CD4-positive, alpha-beta memory T cell (primary cell): ENCODE measurements at places on chromosomes 7 and 10.

- DNase-seq: no peak
Observed at GRCh38 chr10:73494213-73494612, 1.6 kb downstream of the PPP3CB start.

GRCh38 chr10:15427843-15428414 lies 56.8 kb upstream of the FAM171A1 start:
- DNase-seq: no peak

DNA sequence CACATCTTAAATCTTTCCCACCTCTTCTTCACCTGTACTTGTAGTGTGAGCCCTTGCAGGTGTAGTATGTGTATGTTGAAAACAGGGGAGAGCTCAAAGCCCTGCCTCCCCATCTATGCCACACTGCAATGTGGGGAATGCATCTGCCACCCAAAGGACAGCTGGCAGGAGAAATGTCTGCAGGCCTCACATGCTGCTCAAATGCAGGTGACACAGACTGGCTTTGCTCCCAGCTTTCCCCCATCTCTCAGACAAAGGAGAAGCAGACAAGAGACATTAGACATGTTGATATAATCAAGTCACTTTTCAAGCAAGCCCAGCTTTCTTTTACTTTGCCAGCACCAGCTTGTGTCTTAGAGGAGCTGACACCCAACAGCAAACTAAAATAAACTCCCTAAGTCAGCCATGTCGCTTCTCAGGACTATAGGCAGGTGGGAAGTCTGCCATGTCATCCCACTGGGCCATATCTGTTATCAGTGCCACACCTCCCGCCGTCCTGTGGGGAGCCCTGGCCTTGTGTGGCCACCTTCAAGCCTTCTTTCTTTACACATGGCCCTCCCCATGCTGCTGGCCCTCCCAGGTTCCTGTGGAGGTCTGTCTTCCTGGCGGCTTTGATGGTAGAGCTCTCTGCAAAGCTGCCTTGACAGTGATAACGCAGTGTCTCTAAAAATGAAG lies 102.1 kb downstream of the CXCL12 start:
- DNase-seq: no peak

DNA sequence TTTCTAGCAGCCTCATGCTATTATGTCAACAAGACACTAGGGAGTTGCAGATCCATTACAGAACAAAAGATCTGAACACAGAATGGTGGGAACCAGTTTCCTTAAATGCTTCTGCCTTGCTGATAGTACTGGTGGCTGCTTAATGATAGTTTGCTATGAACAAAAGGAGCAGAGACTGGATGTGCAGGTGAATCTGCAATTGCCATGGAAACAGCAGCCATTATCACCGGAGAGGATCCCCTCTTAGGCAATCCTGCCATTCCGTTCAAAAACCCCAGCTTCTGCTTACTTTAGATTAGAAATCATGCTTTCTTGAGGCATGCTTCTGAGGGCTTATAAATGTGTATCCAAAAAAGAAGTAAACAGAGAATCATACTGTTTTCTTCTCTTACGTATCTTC lies 80.0 kb upstream of the PRKAR2B start:
- no peak for DNase-seq

DNA sequence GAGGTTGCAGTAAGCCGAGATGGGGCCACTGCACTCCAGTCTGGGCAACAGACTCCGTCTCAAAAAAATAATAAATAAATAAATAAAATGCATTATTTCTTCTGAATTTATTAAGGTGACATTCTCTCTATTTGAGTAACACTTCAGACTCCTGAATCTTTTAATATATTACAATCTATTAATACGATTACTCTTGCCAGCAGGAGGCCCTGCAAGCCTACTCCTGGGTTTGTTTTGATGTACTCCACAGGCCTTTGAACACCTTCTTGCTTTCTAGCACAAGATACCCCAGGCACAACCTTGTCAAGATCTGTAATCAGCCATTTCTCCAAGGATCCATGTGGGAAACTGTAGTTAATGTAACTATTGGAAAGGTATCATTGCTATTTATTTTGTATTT lies 63.5 kb downstream of the COBL start:
- DNase-seq: no peak

DNA sequence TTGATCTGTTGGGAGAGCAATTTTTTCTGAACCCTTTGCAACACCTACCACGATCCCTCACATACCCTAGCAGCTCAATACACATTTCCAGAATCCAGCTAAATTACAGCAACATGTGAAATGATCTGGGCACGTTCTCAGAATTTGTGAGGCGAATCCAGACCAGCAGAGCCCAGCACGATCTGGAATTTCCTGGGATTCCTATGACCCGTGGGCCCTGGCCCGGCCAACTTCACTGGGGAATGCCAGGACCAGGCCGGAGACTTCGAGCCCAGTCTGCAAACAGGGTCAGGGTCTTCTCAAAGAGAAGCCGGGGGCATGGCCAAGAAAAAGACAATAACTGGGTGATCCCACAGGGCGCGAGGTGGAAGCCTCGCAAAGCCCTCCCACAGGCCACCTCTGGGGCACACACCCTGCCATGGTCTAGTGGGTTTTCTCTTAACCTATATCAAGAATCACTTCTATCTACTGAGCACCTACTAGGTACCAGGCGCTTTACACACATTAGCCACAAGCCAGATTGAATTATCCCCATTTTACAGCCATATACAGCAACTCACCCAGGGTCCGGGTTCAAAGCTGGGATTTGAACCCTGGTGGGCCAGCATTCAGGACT lies 33.8 kb downstream of the FAM53B start:
- no peak for DNase-seq
